HAP-1 (cell line): ENCODE measurements at places on chromosomes 1 and 21.
A peak's percentile ranks its signal among the peaks of the same experiment; 100 is the strongest.

GRCh38 chr1:193569983-193570269 lies 383.5 kb upstream of the B3GALT2 start:
- DNase-seq = no peak

DNA sequence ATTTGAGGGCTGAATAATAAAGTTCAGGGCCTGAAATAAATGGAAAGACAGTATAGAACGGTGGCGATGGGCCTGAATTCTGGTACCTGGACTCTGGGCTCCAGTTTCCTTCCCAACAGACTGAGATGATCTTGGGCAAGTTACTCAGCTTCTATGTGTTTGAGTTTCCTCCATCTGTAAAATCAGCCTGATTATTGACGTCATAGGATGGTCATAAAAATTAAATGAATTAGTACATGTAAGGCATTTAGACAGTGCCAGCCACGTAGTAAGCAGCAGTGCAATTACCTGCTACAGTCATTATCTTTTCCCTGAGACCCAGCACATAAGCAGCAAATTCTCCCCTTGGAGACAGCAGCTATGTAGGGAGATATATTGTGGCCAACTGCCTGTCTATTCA lies 260.9 kb downstream of the NTNG1 start:
- no peak for DNase-seq

DNA sequence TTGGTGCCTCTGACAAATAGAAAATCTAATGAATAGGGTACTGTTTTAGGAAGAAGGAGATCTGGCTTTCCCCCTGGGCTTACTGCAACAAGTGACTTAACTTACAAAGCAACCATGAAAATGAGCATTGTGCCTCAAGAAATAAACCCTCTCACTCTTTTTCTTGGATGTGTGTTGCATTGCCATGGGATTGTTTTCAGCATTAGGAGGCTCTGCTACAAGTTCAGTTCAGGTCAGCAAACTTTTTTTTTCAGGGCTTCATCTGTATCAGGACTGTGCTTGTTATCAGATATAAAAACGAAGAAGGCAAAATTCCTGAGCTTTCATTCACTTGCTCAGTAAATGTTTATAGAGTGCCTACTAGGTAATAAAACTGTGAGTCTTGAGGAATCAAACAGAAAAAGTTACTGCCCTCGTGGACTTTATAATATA lies 37.8 kb upstream of the DOCK7 start:
- no peak for DNase-seq

DNA sequence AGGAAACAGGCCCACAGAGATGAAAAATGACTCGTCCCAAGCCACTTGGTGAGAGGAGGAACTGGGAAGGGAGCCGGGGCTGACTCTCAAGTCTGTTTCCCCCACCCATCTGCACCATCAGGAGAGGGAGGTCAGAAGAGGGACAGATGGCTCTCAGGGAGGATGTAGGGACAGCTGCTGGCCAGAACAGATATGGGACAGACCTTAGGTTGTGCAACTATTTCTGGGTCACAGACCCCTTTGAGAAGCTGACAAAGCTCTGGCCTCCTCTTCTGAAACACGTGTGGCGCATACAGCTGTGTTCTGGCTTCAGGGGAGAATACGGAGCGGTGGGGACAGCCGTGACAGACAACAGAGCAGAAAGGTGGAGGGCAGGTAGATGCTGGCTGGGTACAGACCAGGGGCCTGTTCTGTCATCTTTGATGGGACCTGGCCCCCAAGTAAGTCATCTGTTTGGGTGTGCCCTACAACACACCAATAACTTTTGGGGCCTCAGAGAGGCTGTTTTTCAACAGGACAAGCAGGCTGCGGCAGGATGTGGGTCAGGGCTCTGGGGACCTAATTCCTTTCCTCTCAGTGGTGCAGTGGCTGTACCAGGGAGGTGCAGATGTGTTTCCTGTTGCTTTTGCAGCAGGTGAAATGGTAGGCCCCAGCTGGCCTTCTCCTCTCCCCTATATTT lies 7.3 kb downstream of the SH3BGRL3 start:
- DNase-seq = no peak

DNA sequence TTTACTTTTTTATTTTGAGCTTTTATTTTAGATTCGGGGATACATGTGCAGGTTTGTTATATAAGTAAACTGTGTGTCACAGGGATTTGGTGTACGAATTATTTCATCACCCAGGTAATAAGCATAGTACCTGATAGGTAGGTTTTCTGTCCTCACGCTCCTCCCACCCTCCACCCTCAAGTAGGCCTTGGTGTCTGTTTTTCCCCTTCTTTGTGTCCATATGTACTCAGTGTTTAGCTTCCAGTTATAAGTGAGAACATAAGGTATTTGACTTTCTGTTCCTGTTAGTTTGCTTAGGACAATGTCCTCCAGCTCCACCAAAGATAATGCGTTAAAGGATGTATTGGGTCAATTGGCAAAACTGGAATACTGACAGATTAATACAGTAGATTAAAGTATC lies 5.8 kb downstream of the ATP1A4 start:
- no peak for DNase-seq

DNA sequence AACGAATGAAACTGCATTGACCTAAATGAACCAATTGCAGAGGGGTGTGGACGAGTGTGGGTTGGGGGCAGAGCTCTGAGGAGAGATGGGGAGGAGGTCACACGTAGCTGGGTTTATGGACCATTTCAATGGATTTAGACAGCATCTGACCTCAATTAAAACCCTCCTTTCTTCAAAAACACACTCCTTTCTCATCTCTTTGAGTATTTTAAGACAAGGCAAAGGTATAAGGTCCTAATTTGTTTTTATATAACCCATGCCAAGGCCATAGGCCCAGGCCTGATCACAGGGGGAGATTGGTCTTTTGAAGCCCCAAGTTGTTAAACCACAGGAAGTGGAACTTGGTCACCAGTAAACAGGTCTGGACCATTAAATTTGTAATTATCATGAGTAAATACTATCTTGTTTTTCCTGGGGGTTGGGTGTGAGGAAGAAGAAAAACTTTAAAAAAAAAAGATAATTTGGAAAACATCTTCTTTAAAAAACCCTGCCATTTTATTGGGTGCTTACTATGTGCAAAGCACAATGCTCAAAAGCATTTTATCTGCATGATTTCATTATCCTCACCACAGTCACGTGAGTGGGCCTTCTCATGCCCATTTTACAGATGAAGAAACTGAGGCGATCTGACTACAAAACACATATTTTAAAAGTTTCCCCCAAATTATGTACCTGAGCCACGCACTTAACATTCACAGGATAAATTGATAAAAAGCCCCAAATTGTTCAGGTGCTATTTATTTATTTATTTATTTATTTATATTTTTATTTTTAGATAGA lies 8.9 kb upstream of the INAVA start:
- DNase-seq = no peak

GRCh38 chr1:190098756-190099155 lies 378.9 kb downstream of the BRINP3 start:
- no peak for DNase-seq

DNA sequence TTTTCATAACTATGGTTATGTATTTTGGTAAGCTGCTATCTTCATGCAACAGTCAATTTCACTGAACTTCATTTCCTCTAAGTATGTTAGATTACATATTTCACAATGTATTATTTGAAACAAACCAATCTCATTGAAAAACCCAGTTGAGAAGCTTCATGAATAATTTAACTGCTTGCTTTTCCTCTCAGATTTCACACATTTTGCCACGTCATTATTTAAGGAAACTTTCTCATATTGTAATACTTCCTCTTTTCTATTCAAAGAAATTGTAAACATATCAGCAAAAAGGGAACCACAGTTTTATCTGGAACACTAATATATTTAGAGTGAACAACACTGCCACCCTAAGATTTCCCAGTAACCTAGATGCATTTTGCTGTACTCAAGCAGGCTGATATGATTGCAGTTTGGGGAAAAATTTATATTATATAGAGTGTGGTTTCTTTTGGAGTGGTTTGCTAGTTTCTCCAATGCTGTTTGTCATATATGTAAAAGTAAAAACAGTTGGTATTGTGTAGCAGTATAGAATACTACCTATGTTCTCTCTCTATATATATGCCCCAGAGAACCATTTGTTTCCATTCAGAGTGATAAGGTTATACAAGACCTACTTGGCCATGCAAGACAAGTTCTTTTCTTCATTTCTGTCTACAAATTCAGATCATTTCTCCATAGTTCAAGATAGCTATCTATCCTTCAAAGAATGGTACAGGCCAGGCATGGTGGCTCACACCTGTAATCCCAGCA lies 28.4 kb upstream of the AHCTF1 start:
- no peak for DNase-seq

GRCh38 chr1:94486990-94487389 lies 54.6 kb downstream of the F3 start:
- no peak for DNase-seq

- DNase-seq = no peak
Measured at GRCh38 chr1:153438599-153438998, 21.9 kb downstream of the S100A7 start.

DNA sequence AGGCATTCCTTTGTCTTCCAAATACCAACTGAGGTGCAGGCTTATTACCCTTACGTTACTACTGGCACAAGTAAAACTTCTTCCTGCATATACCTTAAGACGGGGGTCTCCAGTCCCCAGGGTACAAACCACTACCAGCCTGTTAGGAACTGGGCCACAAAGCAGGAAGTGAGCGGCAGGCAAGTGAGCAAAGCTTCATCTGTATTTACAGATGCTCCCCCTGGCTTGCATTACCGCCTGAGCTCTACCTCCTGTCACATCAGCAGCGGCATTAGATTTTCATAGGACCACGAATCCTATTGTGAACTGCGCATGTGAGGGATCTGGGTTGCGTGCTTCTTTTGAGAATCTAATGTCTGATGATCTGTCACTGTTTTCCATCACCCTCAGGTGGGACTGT lies 113.1 kb downstream of the SLC45A1 start:
- no peak for DNase-seq

DNA sequence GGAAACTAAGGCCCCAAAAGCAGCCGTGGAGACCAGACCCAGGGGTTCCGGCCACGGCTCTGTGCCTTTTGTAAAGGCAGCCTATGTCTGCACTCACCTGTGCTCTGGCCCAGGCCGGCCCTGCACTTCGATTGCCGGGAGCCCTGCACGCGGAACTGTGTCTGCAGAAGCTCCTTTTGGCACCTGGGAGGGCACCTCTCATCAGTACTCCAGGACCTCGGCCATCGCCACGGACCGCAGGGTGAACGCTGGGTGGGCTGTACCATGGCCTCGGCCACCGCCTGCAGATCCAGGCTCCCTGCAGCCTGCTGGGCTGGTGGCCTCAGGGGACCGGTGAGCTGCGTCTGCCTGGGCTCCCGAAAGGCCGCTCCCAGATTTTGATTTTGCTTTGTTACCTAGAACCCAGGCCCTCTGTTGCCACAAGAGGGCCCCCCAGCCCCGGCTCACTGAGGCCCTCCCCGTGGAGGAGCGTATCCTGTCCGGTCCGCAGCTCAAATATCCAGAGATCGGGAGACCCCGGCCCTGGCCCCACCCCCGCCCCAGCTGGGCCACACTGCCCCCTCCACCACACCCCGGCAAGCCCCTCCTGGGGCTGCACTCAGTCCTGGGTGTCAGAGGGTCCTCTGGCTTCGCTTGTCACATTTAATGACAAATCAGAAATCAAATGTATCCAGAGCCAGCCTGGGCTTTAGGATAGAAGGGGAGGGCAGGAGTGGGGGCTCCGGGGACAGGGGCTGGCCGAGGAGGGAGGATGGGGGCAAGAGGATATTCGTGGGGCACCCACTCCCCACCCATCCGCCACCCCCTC lies 60.2 kb upstream of the PDE9A start:
- DNase-seq = peak; percentile 45

- DNase-seq = peak; percentile 90
Measured at GRCh38 chr21:44949779-44950198, 10.0 kb downstream of the SLX9 start.

DNA sequence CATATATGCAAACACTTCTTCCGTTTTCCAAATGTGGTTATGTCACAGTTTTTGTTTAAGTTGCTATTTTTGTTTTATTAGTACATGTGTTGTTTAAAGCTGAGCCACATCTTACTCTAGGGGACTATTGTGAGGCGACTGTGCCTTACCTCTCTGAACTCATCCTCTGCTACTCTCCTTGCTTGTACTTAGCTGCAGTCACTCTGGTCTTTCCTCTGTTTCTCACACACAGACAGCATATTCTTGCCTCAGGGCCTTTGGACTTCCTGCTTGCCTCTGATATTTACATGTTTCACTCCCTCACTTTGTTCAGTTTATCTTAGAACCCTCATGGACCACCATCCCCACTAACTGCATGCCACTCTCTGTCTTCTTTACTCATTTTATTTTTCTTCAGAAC lies 101.1 kb downstream of the MACF1 start:
- DNase-seq = no peak

GRCh38 chr1:59638231-59638711 lies 176.5 kb upstream of the HOOK1 start:
- no peak for DNase-seq

- no peak for DNase-seq
Measured at GRCh38 chr1:224675590-224675989, 59.5 kb downstream of the CNIH3 start.

DNA sequence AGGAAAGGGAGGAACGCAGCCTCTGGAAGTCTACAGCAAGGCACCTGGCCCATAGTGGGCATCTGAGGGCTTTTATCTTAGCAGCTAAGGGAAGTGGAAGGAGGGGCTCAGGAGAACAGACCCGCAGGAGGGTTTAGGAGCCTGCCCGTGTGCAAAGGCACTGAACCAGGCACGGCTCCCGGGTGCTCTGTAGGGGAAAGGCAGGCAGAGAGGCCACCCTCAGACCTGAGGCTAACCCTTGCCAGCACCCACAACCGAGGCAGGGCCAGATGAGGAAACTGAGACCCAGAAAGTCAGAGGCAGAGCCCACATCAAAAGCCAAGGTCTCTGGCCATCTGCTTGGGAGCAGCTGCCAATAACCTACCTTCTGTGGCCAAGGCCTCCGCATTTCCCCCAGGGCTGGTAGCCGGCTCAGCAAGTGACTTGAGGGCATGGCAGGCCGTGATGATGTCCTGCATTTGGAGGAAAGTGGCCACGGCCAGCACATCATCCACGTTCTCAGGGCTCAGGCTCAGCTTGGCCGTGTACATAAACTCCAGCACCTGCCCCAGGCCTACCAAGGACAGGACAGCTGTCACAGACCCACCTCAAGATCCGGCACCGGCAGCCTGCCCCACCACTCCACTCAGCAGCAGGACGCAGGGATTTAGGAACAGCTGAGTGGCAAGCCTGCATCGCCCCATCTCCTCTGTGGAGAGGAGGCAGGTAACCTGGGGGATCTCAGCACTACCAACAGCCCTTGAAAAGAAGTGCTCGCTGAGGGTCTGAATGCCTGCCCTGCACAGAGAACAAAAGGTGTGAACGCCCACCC lies 29.1 kb downstream of the ZBTB17 start:
- no peak for DNase-seq

GRCh38 chr1:172653015-172653709 lies 5.7 kb upstream of the FASLG start:
- DNase-seq = no peak

DNA sequence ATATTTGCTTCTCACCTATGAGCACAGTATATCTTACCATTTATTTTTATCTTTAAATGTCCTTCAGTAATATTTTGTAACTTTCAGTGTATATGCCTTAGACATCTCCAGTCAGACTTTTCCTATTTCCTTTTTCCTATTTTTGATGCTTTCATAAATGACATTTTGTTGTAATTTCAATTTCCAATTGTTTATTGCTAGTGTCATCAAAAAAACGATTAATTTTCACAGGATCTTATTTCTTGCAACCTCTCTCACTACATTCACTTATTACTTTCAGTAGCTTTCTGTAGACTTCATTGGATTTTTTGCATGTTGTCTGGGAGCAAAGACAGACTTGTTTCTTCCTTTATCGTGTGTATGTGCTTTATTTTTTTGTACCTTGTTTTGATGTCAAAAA lies 602.4 kb downstream of the AJAP1 start:
- DNase-seq = no peak

GRCh38 chr21:28590026-28590425 lies 402.7 kb downstream of the LTN1 start:
- no peak for DNase-seq

GRCh38 chr1:5993556-5994491 lies 1.6 kb upstream of the NPHP4 start:
- DNase-seq = peak; percentile 19
